Stimulated activated CD4-positive, alpha-beta T cell treated with anti-CD3 and anti-CD28 coated beads, Interleukin-1b, Interleukin-23, amount 100 ng/mL, for 1 hour (primary cell): ENCODE measurements at places on chromosomes 2 and 18.

DNA sequence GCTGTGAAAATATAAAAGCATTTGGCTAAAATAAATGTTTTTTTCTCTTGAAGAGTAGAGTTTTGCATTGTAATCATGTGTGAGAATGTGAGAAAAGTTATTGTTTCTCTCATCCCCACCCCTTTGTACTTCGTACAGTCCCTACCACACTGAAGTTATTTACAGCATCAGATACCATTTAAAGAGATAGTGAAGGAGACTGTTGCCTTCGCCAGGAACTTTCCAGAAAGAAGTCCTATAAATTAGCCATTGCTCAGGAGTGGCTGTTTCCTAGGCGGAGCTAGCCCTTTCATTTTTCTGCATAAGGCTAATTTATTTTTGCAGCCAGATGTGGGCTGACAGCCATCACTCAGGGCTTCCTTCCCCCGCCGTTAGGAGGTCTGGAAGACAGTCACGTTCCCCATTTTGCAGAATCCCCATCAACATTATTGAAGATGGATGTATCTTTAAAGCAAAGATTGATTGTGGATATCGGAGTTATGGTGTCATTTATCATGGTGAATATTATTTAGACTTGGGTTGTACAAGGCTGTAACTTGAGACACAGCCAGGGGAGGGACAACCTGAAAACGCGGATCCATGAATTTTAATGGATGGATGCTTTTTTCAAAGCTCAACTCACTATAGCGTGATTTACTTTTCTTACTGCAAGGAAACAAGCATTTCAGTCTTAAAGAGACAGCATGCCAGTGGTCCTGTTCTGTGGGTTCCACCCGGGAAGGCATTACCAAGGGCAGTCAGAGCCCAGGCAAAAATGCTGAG is 17.1 kb downstream of the TSHZ1 start:
- no peak for DNase-seq

DNA sequence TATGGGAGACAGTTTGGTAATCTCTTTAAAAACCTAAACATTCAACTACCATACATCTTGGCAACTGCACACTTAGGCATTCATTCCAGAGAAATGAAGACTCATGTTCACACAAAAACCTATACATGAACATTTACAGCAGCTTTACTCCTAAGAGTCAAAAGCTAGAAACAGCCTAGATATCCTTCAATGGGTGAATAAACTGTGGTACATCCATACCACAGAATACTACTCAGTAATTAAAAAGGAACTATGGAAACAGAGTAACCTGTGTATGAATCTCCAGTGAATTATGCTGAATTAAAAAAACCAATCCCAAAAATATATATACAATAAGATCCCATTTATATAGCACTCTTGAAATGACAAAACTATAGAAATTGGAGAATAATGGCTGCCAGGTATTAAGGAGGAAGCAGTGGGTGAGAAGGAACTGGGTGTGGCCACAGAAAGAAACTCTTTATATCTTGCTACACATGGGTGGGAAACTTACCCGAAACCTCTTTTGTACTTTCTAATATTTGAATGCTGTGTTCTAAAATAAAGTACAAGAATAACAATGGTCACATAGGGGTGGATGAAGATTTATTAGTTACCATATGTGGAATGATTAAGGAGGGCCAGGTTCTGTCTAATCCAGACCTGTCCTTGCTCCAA is 13.7 kb downstream of the SESTD1 start:
- DNase-seq = no peak

GRCh38 chr2:109448946-109449788 is 164.6 kb downstream of the SEPTIN10 start:
- no peak for DNase-seq

- DNase-seq = no peak
Measured at GRCh38 chr18:79528316-79528695, 132.6 kb downstream of the NFATC1 start.

DNA sequence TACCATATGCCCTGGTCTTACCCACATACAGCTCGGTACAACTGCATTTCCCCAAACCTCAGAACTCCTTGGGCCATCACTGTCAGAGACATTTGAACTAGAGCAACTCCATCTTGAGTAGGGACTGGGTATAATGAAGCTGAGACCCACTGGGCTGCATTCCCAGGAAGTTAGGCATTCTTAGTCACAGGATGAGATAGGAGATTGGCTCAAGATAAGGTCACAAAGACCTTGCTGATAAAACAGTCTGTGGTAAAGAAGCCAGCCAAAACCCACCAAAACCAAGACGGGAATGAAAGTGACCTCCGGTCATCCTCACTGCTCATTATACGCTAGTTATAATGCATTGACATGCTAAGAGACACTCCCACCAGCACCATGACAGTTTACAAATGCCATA is 131.3 kb downstream of the PIK3C3 start:
- DNase-seq = no peak

DNA sequence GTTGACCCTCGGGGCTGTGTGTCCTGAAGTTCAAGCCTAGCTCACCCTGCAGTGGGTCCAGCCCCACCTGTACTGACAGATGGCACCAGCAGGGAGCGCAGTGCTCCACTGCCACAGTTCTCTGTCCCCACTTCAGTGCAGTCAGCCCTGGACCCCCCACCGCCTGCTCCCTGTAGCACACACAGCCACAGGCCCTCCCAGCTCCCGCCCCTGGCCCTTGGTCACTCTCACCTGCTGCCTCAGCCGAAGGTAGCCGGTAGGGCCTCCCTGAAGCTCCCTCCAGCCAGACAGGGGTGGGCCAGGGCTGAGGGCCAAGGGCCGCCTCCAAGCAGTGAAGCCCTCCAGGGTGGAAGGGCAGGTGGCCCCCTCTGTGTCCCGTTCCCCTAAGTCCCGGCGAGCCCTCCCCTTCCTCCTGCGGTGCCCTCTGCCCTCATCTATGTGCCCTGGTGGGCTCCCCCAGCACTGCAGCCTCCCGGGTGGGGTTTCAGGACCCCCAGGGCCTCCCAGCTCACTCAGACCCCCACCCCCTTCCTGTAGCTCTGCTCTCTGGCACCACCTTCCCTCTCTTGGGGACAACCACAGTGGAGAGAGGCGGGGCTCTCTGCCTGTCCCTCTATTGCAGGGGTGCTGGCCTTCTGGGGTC is 10.8 kb upstream of the ALPP start:
- DNase-seq = no peak

DNA sequence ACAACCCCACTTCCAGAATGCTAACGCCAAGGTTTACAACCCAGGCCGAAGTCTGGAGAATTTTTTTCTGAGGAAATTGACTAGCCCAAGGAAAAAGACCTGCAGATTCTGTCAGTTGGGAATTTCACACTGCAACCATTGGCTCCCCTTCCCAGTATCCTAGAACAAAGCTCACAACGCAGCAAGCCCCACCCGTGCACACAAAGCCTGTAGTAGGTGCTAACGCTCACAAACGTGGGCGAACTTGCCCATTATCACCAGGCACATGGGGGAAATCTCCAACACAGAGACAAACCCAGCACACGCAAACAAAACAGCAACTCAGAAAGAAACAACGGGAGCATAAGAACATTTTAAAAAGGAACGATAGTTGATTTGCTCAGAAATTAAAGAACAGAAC is 265.1 kb downstream of the EIPR1 start:
- no peak for DNase-seq

GRCh38 chr18:22547807-22548561 is 130.3 kb upstream of the CTAGE1 start:
- DNase-seq = no peak

DNA sequence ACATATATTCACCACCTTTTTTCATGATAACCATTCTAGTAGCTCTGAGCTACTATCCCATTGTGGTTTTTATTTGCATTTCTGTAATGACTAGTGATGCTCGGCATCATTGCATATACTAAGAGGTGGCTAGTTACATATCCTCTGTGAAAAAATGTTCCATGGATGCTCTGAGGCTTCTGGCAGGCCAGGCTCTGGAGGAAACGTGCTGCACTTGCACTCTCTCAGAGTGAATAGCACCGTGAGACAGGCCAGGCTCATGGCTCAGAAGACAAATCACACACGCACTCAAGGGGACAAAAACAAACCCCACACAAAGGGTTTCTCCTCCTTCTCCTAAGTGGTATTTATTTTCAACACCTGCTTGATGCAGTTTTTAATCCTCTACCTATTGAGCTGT is 1085.3 kb upstream of the CNTNAP5 start:
- DNase-seq = no peak

- no peak for DNase-seq
Measured at GRCh38 chr2:205245652-205246051, 436.6 kb upstream of the NRP2 start.

DNA sequence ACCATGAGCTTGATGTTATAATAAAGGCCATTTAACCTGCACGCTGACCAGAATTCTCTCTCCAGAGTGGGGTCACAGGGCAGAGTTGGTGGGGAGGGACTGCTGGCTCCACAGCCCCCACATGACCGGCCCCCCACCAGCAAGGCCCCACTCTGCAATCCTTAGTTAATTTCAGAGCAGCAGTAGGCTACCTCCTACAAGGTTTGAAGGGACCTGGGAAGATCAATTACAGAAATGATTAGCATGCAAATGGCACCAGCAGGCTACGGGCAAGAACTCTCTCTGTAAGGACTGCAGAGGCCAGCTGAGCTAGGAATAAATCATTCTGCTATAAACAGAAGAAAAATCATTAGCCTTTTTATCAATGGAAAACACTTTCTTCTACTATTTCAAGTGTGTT is 135.3 kb downstream of the C1D start:
- DNase-seq = no peak
